ENCODE measurements at places on chromosomes 13 and 19.

GRCh38 chr13:23570099-23570920 is at the start of gene TNFRSF19:
TSS of gene TNFRSF19 (plus strand) at chr13:23570412. CDS start at chr13:23590184, 19,772 bp downstream.
- peaks cover 26% of the 10 kb centered on the region for H3K27me3 ChIP-seq
- H3K27ac ChIP-seq, result no peak within 1 kb of the TSS
- no peak within 1 kb of the TSS for H3K4me3 ChIP-seq
- peaks cover 9% of the 10 kb centered on the region for H3K4me1 ChIP-seq
- H3K36me3 ChIP-seq, result no peaks in the 10 kb centered on the region

- H3K4me1 ChIP-seq, result no peaks in the 10 kb centered on the region
- H3K27ac ChIP-seq, result no peak overlapping the region
- peaks cover 23% of the 10 kb centered on the region for H3K36me3 ChIP-seq
- H3K27me3 ChIP-seq, result no peaks in the 10 kb centered on the region
- no peak overlapping the region for H3K4me3 ChIP-seq
- DNase-seq, result peak; percentile 40
These were observed 14.7 kb upstream of the DHDH start for GRCh38 chr19:48918801-48919247.

DNA sequence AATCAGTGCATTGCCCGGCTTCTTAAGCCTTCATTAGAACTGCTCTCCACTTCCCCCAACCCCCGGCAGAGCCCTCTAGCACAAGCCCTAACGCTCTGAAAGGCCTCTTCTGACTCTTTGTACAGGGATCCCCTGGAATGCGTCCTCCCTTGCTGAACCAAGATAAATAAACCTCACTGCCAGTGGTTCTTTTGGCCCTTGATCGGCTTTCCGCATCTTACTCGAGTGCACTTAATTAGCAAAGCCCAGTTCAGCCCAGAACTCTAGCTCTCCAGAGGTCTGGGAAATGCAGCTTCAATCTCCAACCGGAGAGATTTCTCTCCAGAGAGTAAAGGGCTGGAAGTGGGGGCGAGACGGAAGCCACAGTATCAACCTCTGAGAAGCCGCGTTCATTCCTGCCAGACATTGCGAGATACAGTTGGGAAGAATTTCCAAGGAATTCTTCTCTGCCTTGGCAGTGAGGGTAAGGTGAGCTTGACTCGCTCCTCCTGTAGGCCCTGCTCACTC is 8.7 kb upstream of the ZNF444 start:
- H3K27ac ChIP-seq, result peak overlapping the region; percentile 4
- H3K4me1 ChIP-seq, result no peaks in the 10 kb centered on the region
- no peaks in the 10 kb centered on the region for H3K36me3 ChIP-seq
- no peaks in the 10 kb centered on the region for H3K27me3 ChIP-seq
- no peak for DNase-seq

- no peak overlapping the region for H3K4me3 ChIP-seq
- H3K27ac ChIP-seq, result no peak overlapping the region
- peaks cover 11% of the 10 kb centered on the region for H3K4me1 ChIP-seq
- H3K27me3 ChIP-seq, result peaks cover 2% of the 10 kb centered on the region
These were observed 17.8 kb downstream of the FLT1 start for GRCh38 chr13:28476919-28477708.

DNA sequence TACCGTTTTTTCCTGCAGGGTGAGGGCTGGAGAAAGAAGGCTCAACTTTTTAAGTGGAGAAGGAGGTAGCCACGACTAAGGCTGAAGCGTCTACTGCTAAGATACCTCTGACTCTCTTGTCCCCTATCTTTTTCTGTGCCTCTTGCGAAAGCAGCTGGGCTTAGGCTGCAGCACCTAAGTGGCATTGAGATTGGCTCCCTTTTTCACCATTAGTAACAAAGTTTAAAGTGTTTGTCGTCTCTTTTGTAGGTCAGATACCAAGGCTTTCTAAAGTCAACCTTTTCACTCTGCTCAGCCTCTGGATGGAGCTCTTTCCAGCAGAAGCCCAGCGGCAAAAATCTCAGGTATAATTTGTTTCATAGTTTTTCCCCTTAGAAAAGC is 887 bp downstream of the CDADC1 start:
- peaks cover 6% of the 10 kb centered on the region for H3K36me3 ChIP-seq
- no peaks in the 10 kb centered on the region for H3K27me3 ChIP-seq
- H3K4me3 ChIP-seq, result peak overlapping the region; percentile 98
- peak overlapping the region; percentile 92 for H3K27ac ChIP-seq
- no peak for DNase-seq

GRCh38 chr13:109939180-109939579 is 152.8 kb upstream of the IRS2 start:
- no peaks in the 10 kb centered on the region for H3K36me3 ChIP-seq
- H3K27ac ChIP-seq, result no peak overlapping the region
- DNase-seq, result no peak
- peaks cover 3% of the 10 kb centered on the region for H3K27me3 ChIP-seq
- H3K4me1 ChIP-seq, result no peaks in the 10 kb centered on the region
